ENCODE measurements at places on chromosomes 6 and 20.

DNA sequence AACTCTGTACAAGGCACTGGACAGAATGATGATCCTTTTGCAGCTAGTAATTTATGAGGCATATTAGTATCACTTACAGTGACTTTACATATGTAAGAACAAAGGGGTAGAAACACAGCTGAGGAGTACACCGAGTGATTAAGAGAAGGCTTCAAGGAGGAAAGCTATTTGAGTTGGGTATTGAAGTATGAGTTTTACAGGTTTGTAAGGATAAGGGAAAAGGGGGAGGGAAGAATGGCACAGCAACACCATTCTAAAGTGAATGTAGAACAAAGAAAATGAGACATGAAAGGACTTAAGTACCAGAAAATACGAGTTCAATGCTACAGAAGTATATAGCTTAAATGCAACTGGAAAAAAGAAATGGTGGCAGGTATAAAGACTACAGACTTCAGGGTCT is 5.5 kb downstream of the CDK19 start:
- no peak for DNase-seq

- DNase-seq = no peak
Measured at GRCh38 chr6:109795994-109796555, 105.0 kb downstream of the FIG4 start.

- DNase-seq = no peak
Measured at GRCh38 chr20:15146948-15147347, 809.5 kb upstream of the FLRT3 start.

- no peak for DNase-seq
Measured at GRCh38 chr20:38270869-38271605, 10.5 kb upstream of the KIAA1755 start.

DNA sequence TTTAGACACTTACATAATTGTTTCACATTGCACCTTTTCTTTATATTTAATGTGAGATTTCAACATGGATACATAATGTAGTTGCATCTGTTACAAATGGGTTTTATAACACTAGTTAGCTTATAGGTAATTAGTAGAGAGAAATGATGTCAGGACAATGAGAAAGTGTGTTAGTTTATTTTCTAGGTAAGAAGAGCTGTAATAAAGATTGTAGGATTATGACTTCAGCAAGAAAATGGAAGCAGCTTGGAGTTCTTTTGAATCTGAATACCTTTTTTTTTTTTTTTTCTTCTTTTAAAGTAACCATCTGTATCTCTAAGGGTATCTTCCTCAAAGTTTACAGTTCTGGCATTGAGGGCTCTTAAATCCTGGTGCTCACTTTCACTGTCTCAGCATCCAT is 35.3 kb downstream of the CD2AP start:
- no peak for DNase-seq

GRCh38 chr6:78340755-78341154 is 526.6 kb upstream of the IRAK1BP1 start:
- DNase-seq = no peak

- DNase-seq = no peak
Measured at GRCh38 chr20:42098418-42098817, 480.2 kb upstream of the CHD6 start.

- no peak for DNase-seq
Measured at GRCh38 chr6:138988469-138988834, 399 bp upstream of the REPS1 start.

GRCh38 chr6:119034827-119035458 is 43.5 kb downstream of the FAM184A start:
- DNase-seq = no peak

GRCh38 chr20:704726-705125 is 29.1 kb upstream of the SCRT2 start:
- DNase-seq = no peak

DNA sequence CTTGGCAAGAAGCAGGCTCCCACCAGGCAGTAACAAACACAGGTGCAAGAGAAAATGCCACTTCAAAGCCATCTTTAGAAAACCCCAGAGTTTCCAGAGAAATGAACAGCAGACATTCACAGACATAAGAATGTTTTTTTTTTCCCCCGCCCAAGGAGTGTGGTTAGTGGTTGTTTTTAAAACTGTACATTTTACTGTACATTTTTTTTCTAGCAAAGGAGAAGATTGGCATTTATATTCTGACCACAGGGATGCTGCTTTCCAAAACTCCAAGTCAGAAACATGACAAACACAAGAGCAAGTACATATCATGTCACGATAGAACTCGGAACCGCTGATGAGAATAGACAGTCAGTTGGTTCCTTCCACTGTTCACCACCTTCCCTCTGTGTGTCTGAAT is 197.9 kb downstream of the LRFN2 start:
- DNase-seq = no peak

DNA sequence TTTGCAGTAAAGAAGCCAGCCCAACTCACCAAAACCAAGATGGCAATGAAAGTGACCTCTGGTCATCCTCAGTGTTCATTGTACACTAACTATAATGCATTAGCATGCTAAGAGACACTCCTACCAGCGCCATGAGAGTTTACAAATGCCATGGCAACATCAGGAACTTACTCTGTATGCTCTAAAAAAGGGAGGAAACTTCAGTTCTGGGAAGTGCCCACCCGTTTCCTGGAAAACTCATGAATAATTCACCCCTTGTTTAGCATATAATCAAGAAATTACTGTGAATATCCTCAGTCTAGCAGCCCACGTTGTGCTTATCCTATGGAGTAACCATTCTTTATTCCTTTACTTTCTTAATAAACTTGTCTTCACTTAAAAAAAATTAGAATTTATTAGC is 19.4 kb upstream of the TRERF1 start:
- DNase-seq = no peak

GRCh38 chr6:100987556-100987955 is 106.4 kb upstream of the ASCC3 start:
- no peak for DNase-seq

- DNase-seq = no peak
Measured at GRCh38 chr20:10476319-10476724, 41.2 kb downstream of the SLX4IP start.

- no peak for DNase-seq
Measured at GRCh38 chr6:39893286-39893685, 41.0 kb downstream of the MOCS1 start.

Measured in stimulated activated CD8-positive, alpha-beta memory T cell treated with anti-CD3 and anti-CD28 coated beads, Interleukin-15, amount 100 ng/mL, for 4 hours (primary cell).